ENCODE measurements at places on chromosomes 3 and 15. TPM values are rescaled to one million over a fixed set of nuclear protein-coding genes. Genes with fewer than 3 reads are reported as not detected.

The MINAR1 gene
- 1.6 TPM for total RNA-seq

The RHCG gene
- total RNA-seq: 0.07 TPM

The TTLL13 gene
- total RNA-seq: not detected

The SGO1 gene
- 0.83 TPM for total RNA-seq

The C3orf20 gene
- total RNA-seq: under 0.01 TPM

The PROS1 gene
- total RNA-seq: 72.8 TPM

The STAC gene
- 23.2 TPM for total RNA-seq

The VWA5B2 gene
- 0.03 TPM for total RNA-seq

The NECTIN3 gene
- total RNA-seq: 31.5 TPM

The IL5RA gene
- total RNA-seq: not detected

The PATL2 gene
- total RNA-seq: 0.33 TPM

The PLA2G4B gene
- total RNA-seq: 1.2 TPM

The LXN gene
- 52.5 TPM for total RNA-seq

The DIPK2A gene
- total RNA-seq: 101 TPM

The CDCP1 gene
- 87.6 TPM for total RNA-seq

The OR5K4 gene
- not detected for total RNA-seq

The UROC1 gene
- not detected for total RNA-seq

The CRABP1 gene
- total RNA-seq: not detected

The CHRNA5 gene
- 0.78 TPM for total RNA-seq

The CYP1A2 gene
- total RNA-seq: not detected

The XCR1 gene
- total RNA-seq: not detected

The PFKFB4 gene
- total RNA-seq: 62.5 TPM

The PYGO1 gene
- 10.1 TPM for total RNA-seq

The TRH gene
- 0.20 TPM for total RNA-seq

The CERS3 gene
- not detected for total RNA-seq

The SLC28A2 gene
- total RNA-seq: not detected

The SH2D7 gene
- total RNA-seq: not detected

The IFT80 gene
- 37.0 TPM for total RNA-seq

All from smooth muscle cell of the pulmonary artery (primary cell).